ENCODE measurements at places on chromosomes 2 and 18. TPM values are rescaled to one million over a fixed set of nuclear protein-coding genes. Genes with fewer than 3 reads are reported as not detected.

DNA sequence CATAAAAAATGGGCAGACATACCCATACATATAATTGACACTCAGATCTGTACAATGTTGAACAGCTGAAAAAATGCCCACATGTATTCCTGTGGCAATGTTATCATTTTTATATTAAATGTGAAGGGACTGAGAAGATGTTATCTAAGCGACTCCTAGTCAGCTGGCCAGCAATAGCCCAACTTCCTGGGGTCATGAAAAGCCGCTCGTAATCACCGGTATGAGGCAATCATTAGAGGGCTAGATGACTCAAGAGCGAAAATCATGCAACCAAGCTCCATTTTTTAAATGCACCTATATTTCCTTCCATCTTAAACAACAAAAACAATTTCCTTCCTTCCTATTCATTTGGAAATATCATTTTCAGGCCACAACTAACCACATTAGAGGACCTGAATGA, 274.6 kb upstream of the CCDC68 start:
- no peak for DNase-seq
- H3K4me1 ChIP-seq = no peaks in the 10 kb centered on the region
- H3K27ac ChIP-seq = no peak overlapping the region
- H3K27me3 ChIP-seq = no peaks in the 10 kb centered on the region

DNA sequence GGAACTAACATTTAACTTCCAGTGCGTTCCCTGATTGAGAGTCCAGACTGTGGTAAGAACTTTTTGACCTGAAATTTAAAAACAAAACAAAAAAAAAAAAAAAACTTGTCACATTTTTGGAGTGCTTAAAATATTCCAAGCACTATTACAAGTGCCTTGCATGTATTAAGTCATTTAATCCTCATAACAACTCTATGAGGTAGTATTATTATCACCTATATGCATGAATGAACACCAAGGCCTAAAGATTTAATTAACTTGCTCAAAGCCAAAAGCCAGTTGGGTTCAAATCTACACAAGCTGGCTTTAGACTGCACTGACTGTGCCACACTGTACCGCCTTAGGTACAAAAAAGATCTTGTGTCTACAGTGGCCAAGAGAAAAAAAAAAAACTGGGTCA, 35.2 kb downstream of the METTL4 start:
- peaks cover 3% of the 10 kb centered on the region for H3K36me3 ChIP-seq
- no peaks in the 10 kb centered on the region for H3K4me1 ChIP-seq
- DNase-seq = no peak
- H3K27ac ChIP-seq = no peak overlapping the region
- H3K27me3 ChIP-seq = no peaks in the 10 kb centered on the region

The LYG1 gene
- total RNA-seq = 1.5 TPM

The GPC1 gene
- total RNA-seq = 3.2 TPM
